ENCODE measurements at places on chromosomes 12 and 14.
A peak's percentile ranks its signal among the peaks of the same experiment; 100 is the strongest.

DNA sequence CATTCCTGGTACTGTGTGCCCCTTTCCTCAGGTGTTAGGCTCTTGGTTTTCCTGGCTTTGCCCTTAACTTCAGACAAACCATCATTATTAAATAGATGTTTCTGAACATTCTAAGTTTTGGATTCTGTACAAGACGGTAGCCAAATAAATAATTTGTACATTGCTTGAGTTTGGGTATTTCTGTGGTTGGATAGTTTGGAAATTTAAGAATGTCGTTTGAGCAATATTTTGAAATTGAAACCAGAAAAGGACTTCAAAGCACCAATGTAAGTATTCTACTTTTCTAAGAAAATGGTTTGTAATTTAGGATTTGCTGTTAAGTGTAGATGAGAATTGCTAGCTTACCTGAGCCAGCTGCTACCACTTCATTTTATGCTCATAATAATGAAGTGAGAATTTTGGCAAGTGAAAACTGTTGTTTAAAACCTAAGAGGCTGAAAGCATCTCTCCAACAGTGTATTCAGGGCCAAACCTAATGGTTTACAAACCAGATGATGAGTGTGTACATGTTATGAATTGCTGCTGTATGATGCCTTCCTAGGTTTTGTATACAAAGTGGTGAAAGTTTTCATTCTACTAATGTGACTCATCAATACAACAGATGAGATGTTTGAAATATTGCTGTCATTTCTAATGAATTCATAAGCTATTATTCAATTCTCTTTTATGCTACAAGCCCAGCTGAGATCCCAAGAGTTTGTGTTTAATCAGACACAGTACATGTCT, 181.5 kb upstream of the PRKD1 start:
- no peak for DNase-seq

DNA sequence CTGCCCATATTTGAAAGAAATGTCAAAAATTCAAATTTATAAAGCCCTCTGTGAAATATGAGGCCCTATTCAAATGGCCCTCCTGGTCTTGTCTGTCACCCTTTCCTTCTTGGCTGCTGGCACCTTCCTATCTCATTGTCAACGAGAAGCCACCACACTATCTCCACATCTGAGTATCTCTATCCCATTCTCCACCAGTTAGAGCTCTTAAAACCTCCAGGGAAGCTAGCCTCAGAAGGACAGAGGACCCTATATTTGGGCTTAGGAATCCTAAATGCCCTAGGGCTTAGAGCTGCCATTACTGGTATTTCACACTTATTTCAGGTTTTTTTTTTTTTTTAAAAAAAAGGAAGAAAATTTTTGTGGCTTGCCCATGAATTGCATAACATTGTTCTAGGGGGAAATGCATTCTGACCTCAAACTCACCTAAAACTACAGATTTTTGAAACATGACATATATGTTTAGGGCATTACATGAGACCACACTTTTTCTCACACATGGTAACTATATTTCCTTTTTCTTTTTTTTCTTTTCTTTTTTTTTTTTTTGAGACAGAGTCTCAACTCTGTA, 25.0 kb downstream of the SLC25A21 start:
- DNase-seq = no peak

DNA sequence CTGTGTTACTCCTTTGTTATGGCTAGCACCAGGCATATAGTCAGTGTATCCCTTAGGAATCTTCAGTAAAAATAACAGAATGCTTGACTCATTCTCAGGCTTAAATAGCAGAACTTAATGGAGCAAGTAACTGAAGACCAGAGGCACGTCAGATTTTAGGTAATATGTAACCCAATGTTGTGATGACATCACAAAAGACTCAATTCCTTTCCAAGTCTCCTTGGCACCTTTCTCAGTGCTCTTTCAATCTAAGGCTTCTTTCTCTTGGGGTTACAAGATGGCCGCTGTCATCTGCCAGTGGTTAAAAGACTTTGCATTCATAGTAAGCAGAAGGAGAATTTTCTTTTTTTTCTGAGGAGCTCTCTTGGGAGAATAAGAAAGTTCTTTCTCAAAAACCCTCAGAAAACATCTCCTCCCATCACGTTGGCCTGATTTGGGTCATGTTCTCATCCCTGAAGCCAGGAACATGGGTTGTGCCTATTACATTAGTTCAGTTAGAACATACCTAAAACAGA, 33.4 kb upstream of the DCN start:
- DNase-seq = no peak

- DNase-seq = no peak
Measured at GRCh38 chr14:49549881-49550280, 36.3 kb downstream of the RPS29 start.

- peak; percentile 39 for DNase-seq
Measured at GRCh38 chr14:102020058-102020971, 55.9 kb downstream of the DYNC1H1 start.

DNA sequence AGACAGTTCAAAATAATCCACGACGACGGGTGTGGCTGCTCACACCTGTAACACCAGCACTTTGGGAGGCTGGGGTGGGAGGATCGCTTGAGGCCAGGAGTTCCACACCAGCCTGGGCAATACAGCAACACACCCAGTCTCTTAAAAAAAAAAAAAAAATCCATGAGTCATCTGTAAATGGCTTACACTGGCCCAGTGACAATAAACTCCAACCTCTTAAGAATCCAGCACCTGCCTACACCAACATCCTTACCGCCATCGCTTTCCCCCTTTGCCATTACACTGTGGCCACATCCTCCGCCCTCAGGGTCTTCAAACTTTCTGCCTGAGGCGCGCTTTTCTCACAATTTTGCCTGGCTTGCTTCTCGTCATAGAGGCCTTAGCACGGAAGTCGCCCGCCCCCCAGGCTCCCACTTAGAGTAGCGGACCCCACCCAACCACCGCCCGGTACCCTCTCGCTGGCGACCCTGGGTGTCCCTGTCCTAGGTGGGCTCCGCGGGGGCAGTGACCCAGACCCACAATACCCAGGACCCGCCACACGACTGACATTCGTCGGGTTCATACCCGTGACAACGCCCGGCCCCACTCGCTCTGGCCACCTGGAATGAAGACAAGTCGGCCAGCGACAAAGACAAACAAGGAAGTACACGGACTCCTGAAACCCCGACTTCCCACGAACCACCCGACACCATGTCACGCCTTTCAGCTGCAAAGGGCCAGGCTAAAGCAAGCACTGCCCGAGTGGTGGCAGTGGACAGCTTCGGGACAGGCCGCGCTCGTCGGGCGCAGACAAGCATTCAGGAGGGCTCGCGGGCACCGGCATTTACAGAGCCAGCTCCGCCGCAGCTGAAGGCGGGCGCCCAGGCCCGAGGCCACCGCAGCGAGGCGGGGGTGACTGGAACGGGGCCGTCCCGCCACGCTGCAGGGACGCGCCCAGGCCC, 636 bp downstream of the GOLGA3 start:
- no peak for DNase-seq

- no peak for DNase-seq
Measured at GRCh38 chr12:115199831-115200230, 515.9 kb upstream of the TBX3 start.

GRCh38 chr12:24424889-24425600, 475.6 kb upstream of the SOX5 start:
- DNase-seq = peak; percentile 30

- DNase-seq = no peak
Measured at GRCh38 chr14:71231521-71232393, 324.5 kb downstream of the PCNX1 start.

GRCh38 chr12:102052192-102053061, 9.4 kb downstream of the WASHC3 start:
- no peak for DNase-seq

GRCh38 chr12:62625228-62625627, 158.6 kb downstream of the MON2 start:
- no peak for DNase-seq

DNA sequence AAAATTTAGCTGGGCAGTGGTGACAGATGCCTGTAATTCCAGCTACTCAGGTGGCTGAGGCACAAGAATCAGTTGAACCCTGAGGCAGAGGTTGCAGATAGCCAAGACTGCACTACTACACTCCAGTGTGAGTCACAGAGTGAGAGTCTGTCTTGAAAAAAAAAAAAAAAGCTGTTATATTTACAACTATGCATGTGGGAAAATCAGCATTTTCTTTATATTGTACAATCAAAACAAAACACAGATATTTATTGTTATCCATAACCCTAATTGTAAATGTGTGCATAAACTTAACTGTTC, 12.5 kb downstream of the C1R start:
- DNase-seq = no peak

Data from NCI-H2171 treated with DMSO at 0.1 percent for 48 hours (cell line).